ENCODE measurements at places on chromosomes 13 and 19.

DNA sequence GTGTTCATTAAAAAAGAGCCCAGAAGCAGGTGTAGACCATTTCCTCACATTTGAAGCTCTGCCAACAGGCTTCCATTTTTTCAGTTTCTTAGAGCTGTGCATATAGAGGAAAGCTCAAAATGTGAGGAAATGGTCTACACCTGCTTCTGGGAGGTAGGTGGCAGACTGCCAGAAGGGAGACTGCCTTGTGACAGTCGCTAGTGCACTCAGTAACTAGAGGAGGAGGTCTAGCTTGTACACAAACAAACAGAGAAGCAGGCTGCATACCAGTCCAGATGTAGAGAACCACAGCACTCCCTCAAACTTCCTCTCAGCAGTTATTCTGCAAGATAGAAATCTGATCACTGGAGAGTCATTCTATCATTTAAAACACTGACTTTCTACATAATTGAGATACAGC, 800.2 kb downstream of the EFNB2 start:
- no peak for DNase-seq

GRCh38 chr19:5131031-5131505, 162.2 kb downstream of the KDM4B start:
- DNase-seq: no peak

- no peak for DNase-seq
These were observed 7.7 kb upstream of the GPR18 start for GRCh38 chr13:99265821-99266426.

GRCh38 chr19:54606891-54607784, 13.7 kb downstream of the LILRA1 start:
- no peak for DNase-seq

DNA sequence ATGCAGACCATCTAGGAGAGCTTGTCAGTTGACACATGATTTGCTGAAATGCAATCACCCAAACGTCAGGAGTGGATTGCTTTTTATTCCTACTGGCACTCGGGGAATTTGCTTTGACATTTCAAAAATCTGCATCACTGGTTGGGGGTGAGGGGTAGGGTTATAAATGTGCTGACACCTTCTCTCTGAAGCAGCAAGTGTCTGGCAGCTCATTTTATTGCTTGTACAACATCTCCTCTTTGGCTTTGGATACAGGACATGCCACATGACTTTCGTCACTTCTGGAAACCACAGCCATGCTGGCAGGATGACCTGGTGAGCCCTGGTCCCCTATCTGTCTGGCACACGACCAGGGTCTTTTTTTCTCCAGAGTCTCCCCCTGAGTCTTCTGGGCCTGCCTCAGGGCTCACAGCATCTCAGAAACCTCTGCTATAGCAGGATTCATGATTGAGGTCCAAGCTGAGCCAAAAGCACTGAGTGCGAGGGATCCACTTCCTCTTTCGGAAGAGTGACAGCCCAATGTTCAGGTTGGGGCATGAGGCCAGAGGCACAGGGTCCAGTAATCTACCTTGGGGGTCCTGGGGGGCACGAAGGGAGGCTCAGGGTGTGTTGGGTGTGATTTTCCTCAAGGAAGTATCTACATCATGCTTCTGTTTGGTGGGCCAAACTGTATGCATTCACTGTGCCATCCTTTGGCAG, 60.1 kb downstream of the HSPH1 start:
- DNase-seq: no peak

DNA sequence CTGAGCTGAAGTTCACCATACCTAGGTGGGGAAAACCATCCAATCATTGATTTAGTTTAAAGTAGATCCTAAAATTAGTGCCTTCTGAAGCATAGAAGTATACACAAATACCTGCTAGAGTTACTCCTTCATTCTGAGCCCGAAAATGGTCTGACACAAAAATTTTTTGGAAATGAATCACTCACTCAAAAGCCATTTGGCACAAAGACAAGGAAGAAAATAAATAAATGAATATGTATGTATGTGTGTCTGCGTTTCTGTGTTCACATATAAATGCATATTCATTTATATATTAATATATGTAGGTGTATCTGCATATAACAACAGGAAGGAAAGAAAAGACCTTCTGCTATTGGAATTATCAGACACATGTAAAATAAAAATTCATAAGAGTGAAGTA, 614.4 kb upstream of the PCDH9 start:
- DNase-seq: no peak

DNA sequence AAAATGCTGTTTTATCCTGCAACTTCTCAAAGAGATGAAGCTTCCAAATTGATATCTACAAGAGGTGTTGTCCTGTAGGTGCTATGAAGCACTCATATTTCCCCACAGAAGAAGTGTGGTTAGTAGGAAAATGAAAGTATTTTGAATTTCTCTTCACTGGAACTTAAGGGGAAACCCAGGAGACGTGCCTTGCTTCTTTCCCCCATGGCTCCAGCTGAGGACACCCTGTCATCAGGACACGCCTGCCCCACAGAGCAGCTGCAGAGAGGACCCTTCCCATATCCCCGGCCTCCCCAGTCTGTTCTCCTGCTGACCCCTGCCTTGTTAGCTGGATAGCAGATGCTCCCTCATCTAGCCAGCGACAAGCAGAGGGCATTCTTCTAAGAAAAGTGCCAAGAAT, 371.3 kb downstream of the COG6 start:
- no peak for DNase-seq

- DNase-seq: no peak
These were observed 17.4 kb downstream of the NMRK2 start for GRCh38 chr19:3949997-3950859.

DNA sequence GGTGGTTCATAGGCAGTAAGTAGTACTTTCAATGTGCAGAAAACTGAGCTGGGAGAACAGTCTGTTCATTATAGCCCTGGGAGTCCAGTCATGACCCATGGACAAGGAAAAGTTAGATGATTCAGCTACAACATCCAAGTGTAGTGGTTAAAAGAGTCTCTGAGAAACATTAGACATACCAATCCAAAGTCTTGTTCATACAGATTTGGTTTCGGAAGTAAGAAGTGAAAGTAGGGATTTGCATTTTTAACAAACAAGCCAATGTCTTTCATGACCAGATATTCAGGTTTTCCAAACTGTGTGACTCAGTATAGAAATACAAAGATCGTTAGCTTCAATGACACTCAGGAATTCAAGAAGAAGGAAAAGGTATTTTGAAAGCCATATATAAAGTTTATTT, 345.3 kb downstream of the SLITRK1 start:
- no peak for DNase-seq

- no peak for DNase-seq
These were observed 6.4 kb downstream of the C3 start for GRCh38 chr19:6713773-6714692.
